GM12878 (cell line): ENCODE measurements at places on chromosomes 3 and 15. TPM values are rescaled to one million over a fixed set of nuclear protein-coding genes. Genes with fewer than 3 reads are reported as not detected.

Gene CFAP20DC
- 1.9 and 3.4 TPM in 2 replicates for polyA plus RNA-seq

Gene NDUFB4
- 410 and 423 TPM in 2 replicates for polyA plus RNA-seq

- DNase-seq: no peak
Measured at GRCh38 chr15:25852661-25853524, 10.2 kb downstream of the ATP10A start.

DNA sequence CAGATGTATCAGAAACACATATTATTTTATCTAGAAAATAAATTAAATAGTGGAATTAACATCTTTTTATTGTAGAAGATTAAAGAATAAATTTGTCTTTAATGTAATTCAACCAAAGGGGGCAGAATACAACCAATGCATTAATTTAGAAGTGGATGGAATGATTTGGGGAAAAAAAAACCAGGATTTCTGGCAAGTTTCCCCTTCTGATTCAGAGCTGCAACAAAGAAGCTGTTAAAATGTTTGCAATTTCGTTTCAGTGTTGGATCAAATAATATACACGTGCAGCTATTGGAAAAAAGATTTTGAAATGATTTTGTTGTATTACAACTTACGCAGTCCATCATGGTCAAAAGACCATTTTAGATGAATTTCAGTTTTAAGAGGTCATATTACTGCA is 71.6 kb upstream of the ZNF280D start:
- DNase-seq: no peak

DNA sequence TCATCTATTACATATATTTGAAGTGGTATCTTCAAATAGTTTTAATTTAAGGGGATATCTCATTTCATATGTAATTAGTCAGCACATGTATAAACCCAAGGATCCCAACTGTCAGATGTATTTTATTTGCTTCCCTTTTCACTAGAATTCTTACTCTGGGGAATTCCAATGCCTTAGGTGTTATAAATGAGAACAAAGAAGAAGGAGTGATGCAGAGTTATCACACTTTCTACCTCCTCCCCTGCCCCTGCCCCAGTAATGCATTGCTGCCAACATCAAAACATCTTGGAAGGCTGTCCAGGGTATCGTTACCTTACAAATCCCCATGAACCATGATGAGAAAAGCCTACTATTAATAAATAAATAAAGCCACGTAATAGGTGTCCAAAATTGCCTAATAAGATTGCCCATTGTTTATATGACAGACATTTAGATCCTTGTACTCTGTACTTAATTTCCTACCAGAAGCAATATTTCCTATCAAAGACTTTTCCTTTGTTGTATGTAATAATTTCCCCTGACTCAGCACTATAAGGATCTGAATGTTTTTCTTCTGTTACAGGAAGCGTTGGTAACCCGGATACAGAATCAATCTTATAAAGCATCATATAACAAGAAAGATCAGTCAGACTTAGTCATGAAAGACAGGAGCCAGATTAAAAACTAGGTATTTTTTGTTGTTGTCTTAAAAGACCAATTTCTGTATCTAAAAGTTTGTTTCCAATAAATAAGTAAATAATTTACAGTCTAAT is 38.8 kb downstream of the CBLB start:
- DNase-seq: no peak

DNA sequence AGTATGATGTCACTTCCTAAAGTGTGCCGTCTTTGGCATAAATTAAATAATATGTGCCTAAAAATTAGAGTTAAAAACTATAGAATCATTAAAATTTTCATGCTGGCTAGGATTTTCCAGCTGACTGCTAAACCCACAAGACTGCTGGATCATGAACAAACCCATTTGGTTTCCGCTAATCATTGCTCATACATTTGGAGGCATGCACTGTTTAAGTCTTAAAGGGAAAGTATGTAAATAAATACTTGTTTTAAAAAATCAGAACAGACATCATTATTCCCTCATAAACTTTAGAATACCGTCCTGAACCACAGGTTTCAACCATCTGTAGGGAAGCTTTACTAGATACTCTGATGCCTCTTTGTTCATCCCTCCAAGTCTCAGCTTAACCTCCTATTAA is 26.5 kb downstream of the ATP6V1A start:
- DNase-seq: no peak
